ENCODE measurements at places on chromosomes 4 and X. TPM values are rescaled to one million over a fixed set of nuclear protein-coding genes. Genes with fewer than 3 reads are reported as not detected.

PLP1 gene
- total RNA-seq = 3.3 TPM

HPRT1 gene
- total RNA-seq = 9.6 TPM

IRS4 gene
- 0.09 TPM for total RNA-seq

BANK1 gene
- total RNA-seq = not detected

ZFP92 gene
- total RNA-seq = 0.26 TPM

Data from dermis lymphatic vessel endothelial cell (primary cell).